ENCODE measurements at places on chromosomes 1 and 21.

GRCh38 chr21:42298657-42299056 is 16.6 kb downstream of the TFF3 start:
- no peak for DNase-seq
- no peak overlapping the region for H3K4me3 ChIP-seq
- no peaks in the 10 kb centered on the region for H3K36me3 ChIP-seq
- no peaks in the 10 kb centered on the region for H3K27me3 ChIP-seq

- DNase-seq, result no peak
- H3K4me1 ChIP-seq, result no peaks in the 10 kb centered on the region
- no peak overlapping the region for H3K4me3 ChIP-seq
- no peaks in the 10 kb centered on the region for H3K27me3 ChIP-seq
- no peaks in the 10 kb centered on the region for H3K36me3 ChIP-seq
Measured at GRCh38 chr21:44199448-44199847, 41.3 kb downstream of the ICOSLG start.

- no peaks in the 10 kb centered on the region for H3K27me3 ChIP-seq
- H3K36me3 ChIP-seq, result no peaks in the 10 kb centered on the region
- no peak for DNase-seq
- no peak overlapping the region for H3K27ac ChIP-seq
- peaks cover 22% of the 10 kb centered on the region for H3K4me1 ChIP-seq
Measured at GRCh38 chr1:185444676-185445075, 127.6 kb upstream of the IVNS1ABP start.

GRCh38 chr1:24693827-24694379 is 50.8 kb downstream of the SRRM1 start:
- H3K27me3 ChIP-seq, result no peaks in the 10 kb centered on the region
- DNase-seq, result no peak
- no peak overlapping the region for H3K4me3 ChIP-seq
- H3K4me1 ChIP-seq, result no peaks in the 10 kb centered on the region
- no peaks in the 10 kb centered on the region for H3K36me3 ChIP-seq

DNA sequence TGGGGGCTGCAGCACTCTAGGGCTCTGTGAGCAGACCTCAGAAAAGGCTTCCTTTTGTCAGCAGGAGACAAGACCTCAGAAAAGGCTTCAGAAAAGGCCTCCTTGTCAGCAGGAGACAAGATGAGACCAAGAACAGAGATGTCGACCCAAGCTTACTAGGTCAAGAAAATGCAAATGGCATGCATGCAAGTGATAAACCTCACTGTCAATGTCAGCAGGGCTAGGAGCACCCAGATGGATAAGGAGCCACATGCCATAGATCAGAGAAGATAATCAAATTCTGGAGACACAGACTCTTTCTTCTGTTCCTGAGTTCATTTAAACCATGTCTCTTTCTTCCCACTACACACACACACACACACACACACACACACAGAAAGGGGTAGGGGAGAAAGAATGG is 285.9 kb downstream of the CHRM3 start:
- H3K4me3 ChIP-seq, result no peak overlapping the region
- no peaks in the 10 kb centered on the region for H3K4me1 ChIP-seq
- H3K27me3 ChIP-seq, result no peaks in the 10 kb centered on the region

DNA sequence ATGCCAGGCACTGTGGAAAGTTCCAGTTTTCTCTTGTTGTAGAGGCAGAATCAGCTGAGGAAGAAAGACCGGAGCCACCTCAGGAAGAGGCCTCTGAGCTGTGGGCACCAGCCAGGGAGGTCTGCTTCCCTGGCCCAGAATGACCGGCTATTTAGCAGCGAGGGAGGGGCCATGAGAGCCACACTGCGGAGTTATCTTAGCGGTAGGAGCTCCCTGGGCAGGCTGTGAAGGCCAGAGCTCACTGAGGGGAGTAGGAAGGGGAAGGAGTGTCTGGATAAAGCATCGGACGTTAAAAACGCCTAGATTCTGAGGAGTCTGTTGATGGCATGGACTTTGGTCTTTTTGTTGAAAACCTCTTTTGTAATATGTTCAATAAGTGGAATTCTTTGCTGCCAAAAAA is 36.5 kb downstream of the TSEN15 start:
- H3K4me1 ChIP-seq, result no peaks in the 10 kb centered on the region
- DNase-seq, result no peak
- no peak overlapping the region for H3K4me3 ChIP-seq
- H3K27me3 ChIP-seq, result no peaks in the 10 kb centered on the region
- no peaks in the 10 kb centered on the region for H3K36me3 ChIP-seq

DNA sequence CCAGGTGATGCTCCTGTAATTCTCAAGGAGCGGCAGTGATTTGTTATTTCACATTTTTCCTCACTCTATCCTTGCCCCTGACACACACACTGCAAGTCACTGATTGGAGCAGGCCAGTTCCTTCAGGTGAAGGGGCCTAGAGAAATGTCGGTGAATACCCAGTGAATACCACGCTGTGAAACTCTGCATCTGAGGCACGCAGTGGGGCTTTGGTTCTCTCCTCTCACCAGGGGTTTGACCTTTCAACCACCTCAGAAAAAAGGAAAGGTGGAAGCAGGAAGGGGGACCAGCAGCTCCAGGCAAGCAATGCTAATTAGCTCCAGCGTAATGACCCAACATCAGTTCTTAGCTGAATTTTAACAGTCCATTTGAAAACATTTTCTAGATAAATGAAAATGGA is 532 bp upstream of the FAM177B start:
- DNase-seq, result no peak
- peaks cover 26% of the 10 kb centered on the region for H3K36me3 ChIP-seq
- no peaks in the 10 kb centered on the region for H3K27me3 ChIP-seq
- no peak overlapping the region for H3K27ac ChIP-seq
- no peaks in the 10 kb centered on the region for H3K4me1 ChIP-seq
- H3K4me3 ChIP-seq, result no peak overlapping the region

DNA sequence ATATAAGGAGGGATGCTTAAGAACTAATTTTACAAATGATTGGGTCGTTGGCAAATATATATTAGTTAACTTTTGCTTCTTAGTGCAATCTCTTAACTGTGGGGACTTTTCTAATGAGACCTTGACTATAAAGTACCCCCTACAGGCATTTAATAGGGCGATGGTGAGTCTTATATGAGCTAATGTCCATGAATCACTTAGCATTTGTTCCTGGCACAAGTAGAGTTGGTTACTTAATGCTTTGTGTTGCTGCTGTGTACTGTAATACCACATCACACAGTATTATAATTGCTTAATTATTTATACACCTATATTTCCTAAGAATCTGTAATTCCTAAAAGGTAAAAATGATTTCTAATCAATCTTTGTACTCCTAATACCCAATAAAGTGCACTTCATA is 25.3 kb upstream of the TMCO1 start:
- H3K27me3 ChIP-seq, result no peaks in the 10 kb centered on the region
- no peaks in the 10 kb centered on the region for H3K36me3 ChIP-seq
- no peak for DNase-seq
- H3K4me1 ChIP-seq, result no peaks in the 10 kb centered on the region
- H3K4me3 ChIP-seq, result no peak overlapping the region

GRCh38 chr1:37561133-37562132 is 4.7 kb downstream of the DNALI1 start:
- H3K36me3 ChIP-seq, result peaks cover 4% of the 10 kb centered on the region
- no peaks in the 10 kb centered on the region for H3K27me3 ChIP-seq
- no peak overlapping the region for H3K4me3 ChIP-seq

DNA sequence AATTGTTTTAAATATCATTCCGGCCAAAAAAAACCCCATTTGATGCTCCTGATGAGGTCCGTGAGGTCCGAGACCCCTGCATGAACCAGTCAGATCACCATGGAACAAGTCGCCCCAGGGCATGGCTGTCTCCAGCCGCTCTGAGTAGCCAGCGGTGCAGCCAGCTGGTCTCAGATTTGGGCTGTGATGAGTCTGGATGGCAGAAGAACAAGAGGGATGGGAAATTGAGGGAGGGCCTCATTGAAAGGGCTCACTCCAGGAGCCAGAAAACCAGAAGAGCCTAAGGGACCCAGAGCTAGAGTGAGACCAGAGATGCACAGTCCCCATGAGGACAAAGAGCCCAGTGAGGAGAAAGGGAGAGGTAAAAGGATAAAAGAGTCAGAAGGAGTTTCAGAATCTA is 174.0 kb downstream of the TOMM20 start:
- H3K27me3 ChIP-seq, result no peaks in the 10 kb centered on the region
- peaks cover 53% of the 10 kb centered on the region for H3K4me1 ChIP-seq
- no peak for DNase-seq
- H3K4me3 ChIP-seq, result no peak overlapping the region
- H3K36me3 ChIP-seq, result no peaks in the 10 kb centered on the region

- H3K27ac ChIP-seq, result no peak overlapping the region
- H3K36me3 ChIP-seq, result no peaks in the 10 kb centered on the region
- DNase-seq, result no peak
- no peak overlapping the region for H3K4me3 ChIP-seq
- H3K27me3 ChIP-seq, result no peaks in the 10 kb centered on the region
Measured at GRCh38 chr1:188096521-188096920, 1267.8 kb downstream of the PLA2G4A start.

- H3K27ac ChIP-seq, result no peak overlapping the region
- no peaks in the 10 kb centered on the region for H3K27me3 ChIP-seq
- no peaks in the 10 kb centered on the region for H3K4me1 ChIP-seq
- H3K36me3 ChIP-seq, result no peaks in the 10 kb centered on the region
- no peak overlapping the region for H3K4me3 ChIP-seq
Measured at GRCh38 chr1:238764779-238765178, 621.6 kb upstream of the CHRM3 start.

DNA sequence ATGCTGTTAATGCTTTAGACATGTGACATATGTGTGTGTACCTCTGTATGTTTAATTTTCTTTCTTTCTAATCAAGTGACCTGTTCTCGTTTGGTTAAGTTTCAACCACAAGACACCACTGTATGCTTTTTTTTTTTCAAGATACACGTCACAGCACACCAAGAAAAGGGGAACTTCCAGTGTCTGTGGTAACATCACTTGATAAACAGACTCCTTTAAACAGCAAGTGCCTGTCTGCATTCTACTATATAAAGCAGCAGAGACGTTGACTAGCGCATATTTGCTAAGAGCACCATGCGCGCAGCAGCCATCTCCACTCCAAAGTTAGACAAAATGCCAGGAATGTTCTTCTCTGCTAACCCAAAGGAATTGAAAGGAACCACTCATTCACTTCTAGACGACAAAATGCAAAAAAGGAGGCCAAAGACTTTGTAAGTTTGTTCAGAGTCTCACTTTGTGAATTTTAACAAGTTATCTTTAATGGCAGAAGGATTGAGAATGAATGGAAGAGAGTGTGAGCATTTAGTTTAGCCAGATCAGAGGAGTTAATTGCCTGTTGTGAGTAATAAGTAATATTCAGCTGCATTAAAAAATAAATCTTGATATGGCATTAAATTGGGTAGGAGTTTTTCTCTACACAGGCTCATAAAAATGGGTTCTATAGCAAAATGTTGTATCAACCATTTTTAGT is at the start of gene RGS1:
Gene RGS1, plus strand, starts transcription at position 275 of the 691 bp plus-strand sequence. Its CDS starts 20 bp downstream, at position 295.
- no peak within 1 kb of the TSS for H3K4me3 ChIP-seq
- no peak within 1 kb of the TSS for H3K27ac ChIP-seq
- no peaks in the 10 kb centered on the region for H3K36me3 ChIP-seq
- peaks cover 6% of the 10 kb centered on the region for H3K4me1 ChIP-seq
- peak; percentile 55 for DNase-seq

GRCh38 chr21:44329086-44329889 is 9.9 kb downstream of the CFAP410 start:
- H3K36me3 ChIP-seq, result peaks cover 2% of the 10 kb centered on the region
- no peak overlapping the region for H3K27ac ChIP-seq
- H3K4me3 ChIP-seq, result no peak overlapping the region
- no peak for DNase-seq

- H3K36me3 ChIP-seq, result no peaks in the 10 kb centered on the region
- DNase-seq, result no peak
- H3K4me1 ChIP-seq, result peaks cover 40% of the 10 kb centered on the region
- H3K27ac ChIP-seq, result peak overlapping the region; percentile 99
- no peaks in the 10 kb centered on the region for H3K27me3 ChIP-seq
Measured at GRCh38 chr1:15851210-15852035, 3.9 kb downstream of the SPEN start.

- H3K4me1 ChIP-seq, result peaks cover 8% of the 10 kb centered on the region
- no peaks in the 10 kb centered on the region for H3K36me3 ChIP-seq
- no peak overlapping the region for H3K4me3 ChIP-seq
- no peak for DNase-seq
Measured at GRCh38 chr1:65791396-65791795, 1.3 kb upstream of the PDE4B start.

GRCh38 chr1:154441241-154441888 is 36.2 kb downstream of the IL6R start:
- H3K27me3 ChIP-seq, result no peaks in the 10 kb centered on the region
- no peaks in the 10 kb centered on the region for H3K36me3 ChIP-seq
- no peak for DNase-seq
- no peak overlapping the region for H3K27ac ChIP-seq
- H3K4me3 ChIP-seq, result no peak overlapping the region

- H3K4me3 ChIP-seq, result no peak overlapping the region
- H3K4me1 ChIP-seq, result peaks cover 8% of the 10 kb centered on the region
- no peaks in the 10 kb centered on the region for H3K27me3 ChIP-seq
- DNase-seq, result no peak
Measured at GRCh38 chr1:25458541-25459298, 28.0 kb downstream of the MACO1 start.

DNA sequence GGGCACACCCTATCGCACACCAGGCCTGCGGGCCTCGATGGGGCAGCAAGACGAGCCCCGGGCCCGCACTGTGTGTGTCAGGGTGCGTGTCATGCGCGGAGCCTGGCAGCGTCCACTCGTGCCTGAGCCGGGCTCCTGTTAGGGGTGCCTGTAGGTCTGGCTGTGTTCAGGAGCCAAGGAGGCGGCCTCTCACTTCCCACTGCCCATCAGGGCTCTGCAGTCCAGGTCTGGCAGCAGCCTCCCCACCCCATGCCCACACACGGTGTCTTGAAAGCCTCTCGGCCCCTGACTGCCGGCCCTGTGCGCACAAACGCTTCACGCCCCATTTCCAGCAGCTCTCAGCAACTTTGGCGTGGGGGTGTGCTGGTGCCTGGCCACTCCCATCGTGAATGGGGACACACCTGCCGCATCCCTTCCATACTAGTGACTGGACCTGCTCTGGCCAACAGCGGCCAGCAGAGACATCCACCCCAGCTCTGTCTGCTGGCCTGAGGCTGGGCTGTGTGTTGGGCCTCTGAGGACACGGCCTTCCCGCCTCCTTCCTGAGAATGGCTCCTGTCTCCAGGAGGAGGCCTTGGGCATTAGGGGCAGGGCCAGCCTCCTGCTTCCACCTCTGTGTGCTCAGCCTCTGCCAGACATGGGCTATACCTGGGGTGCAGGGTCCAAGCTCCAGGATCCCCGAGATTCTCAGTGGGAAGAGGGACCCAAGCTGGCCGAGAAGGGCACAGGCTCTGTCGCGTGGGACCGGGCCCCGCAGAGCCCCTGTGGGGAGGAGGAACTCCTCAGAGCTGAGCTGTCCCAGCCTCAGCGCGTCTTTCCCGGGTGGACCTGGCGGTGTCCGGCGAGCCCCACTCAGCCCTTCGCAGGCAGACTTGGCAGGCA is 41.8 kb upstream of the ACTRT2 start:
- H3K4me3 ChIP-seq, result no peak overlapping the region
- no peaks in the 10 kb centered on the region for H3K36me3 ChIP-seq
- no peaks in the 10 kb centered on the region for H3K27me3 ChIP-seq
- no peak for DNase-seq
- H3K27ac ChIP-seq, result no peak overlapping the region

DNA sequence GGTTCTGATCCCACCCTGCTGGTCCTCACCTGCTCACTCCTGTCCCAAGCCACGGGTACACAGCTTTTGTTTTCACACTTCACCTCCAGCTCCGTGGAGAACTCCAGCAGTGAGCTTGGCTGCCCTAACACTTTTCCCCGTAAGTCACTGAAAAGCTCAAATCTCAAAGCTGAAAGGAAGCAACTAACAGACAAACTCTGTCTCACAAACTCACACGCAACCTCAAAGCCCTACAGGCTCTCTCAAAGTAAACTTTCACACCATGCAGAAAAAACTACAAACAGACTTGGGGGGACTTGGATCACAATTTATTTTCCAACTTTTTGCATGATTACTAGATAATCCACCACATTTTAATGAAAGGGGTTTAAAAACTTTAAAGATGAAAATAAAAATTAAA is 88.3 kb downstream of the AK5 start:
- DNase-seq, result no peak
- H3K4me1 ChIP-seq, result no peaks in the 10 kb centered on the region
- no peaks in the 10 kb centered on the region for H3K27me3 ChIP-seq
- H3K27ac ChIP-seq, result no peak overlapping the region
- H3K4me3 ChIP-seq, result no peak overlapping the region

Data from body of pancreas (tissue), 4 donors.